ENCODE measurements at places on chromosomes 16 and 17.

DNA sequence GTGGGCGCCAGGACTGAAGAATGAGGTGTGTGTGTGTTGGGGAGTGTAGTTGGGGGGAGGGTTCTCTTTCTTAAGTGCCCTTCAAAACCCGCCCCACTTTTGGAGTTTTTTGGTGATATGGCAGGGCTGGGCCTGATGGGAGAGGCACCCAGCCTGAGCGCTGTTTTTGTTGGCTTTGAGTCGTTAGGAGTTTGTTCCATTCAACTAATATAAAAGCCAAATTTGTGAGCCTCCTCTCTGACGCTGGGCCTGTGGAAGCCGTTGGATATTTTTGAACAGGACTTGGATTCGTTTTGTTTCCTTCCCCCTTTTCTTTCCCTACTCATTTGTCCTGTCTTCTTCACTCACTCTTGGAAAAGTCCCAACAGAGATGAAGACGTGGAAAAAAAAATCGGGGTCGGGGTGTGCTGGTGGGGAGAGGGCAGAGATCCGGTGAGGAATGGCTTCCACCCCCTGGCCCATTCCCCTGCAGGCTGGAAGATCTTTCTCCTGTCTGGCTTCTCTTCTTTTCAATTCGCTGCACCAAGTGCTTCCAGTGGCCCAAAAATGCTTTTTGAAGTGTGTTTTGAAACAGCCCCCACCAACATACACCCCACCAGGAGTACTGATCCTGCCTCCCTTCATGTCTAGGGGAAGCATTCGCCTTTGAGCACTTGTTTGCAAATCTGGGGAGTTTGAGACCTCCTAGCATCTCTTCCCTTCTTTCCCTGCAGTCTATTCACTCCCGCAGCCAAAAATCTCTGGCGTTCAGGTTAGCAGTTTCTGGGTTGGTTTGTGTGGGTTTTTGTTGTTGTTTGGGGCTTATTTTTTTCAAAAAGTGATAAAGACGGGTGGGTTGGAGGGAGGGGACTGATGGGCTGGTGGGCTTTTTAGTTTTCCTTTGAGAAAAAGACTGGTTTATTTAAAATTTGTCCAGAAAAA, 2.6 kb downstream of the FZD2 start:
- DNase-seq: no peak

DNA sequence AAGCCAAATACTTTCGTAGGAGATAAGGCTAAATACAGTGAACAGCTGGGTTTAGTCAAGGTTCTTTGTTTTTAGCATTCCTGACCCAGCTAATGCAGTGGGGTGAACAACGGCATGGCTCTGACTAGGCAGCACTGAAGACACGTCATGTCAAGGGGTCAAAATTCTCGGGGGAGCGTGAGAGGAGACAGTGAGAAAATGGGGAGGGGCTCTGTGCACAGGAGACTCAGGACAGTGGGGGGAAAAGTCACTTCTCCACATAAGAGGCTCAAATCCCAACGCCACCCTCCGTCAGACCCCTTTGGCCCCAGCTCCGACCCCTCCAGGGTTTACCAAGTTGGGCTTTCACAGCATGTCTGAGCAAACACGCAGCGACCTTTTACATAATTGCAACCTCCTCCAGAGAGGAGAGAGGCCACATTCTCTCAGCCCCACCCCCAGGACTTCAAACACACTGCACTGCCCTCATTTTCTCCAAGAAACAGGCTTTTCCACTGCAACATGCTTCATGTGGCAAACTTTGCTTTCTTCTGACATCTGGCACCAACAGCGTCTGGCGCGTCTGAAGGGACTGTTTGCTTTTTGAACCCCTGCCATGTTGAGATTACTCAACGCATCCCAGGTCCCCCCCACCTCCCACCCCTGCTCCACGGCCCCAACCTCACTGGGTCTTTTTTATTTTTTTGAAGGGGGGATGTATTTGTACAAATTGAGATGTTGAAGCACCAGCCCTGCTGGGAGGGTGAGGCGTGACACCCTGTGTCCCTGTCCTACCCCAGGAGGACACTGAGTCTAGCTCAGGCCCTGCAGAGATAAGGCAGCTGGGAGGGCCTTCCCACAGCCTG, 30.0 kb downstream of the AXIN2 start:
- DNase-seq: peak; percentile 23

- DNase-seq: no peak
Observed at GRCh38 chr16:2770057-2770951, 6.8 kb downstream of the ELOB start.

- no peak for DNase-seq
Observed at GRCh38 chr17:81538651-81539570, 10.7 kb downstream of the FSCN2 start.

DNA sequence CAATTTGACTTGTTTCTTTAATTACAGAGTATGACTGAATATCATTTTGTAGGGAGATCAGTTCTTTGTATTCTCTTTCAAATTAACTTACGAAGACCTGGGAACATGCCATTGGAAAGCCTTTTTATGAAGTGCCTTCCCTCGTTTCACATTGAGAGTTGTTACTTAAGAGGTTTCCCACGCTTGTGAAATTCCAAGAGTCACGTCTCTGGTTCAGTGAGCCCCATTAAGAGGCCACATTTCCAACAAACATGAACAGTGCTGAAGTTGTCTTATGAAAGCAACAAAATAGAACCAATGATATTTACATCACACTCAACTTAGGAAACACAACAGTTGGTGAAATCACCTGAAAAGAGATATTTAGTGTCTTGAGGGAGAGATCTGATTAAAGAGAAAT, 334.1 kb downstream of the TOX3 start:
- no peak for DNase-seq

Data from naive thymus-derived CD4-positive, alpha-beta T cell (primary cell).